ENCODE measurements at places on chromosomes 16 and 17. TPM values are rescaled to one million over a fixed set of nuclear protein-coding genes. Genes with fewer than 3 reads are reported as not detected.

Gene NUPR1
- 67.9 TPM for total RNA-seq

Gene SLC38A8
- 0.29 TPM for total RNA-seq

Gene RUNDC3A
- 2.1 TPM for total RNA-seq

GRCh38 chr17:526425-526824 lies 173.8 kb upstream of the RPH3AL start:
- DNase-seq = no peak

DNA sequence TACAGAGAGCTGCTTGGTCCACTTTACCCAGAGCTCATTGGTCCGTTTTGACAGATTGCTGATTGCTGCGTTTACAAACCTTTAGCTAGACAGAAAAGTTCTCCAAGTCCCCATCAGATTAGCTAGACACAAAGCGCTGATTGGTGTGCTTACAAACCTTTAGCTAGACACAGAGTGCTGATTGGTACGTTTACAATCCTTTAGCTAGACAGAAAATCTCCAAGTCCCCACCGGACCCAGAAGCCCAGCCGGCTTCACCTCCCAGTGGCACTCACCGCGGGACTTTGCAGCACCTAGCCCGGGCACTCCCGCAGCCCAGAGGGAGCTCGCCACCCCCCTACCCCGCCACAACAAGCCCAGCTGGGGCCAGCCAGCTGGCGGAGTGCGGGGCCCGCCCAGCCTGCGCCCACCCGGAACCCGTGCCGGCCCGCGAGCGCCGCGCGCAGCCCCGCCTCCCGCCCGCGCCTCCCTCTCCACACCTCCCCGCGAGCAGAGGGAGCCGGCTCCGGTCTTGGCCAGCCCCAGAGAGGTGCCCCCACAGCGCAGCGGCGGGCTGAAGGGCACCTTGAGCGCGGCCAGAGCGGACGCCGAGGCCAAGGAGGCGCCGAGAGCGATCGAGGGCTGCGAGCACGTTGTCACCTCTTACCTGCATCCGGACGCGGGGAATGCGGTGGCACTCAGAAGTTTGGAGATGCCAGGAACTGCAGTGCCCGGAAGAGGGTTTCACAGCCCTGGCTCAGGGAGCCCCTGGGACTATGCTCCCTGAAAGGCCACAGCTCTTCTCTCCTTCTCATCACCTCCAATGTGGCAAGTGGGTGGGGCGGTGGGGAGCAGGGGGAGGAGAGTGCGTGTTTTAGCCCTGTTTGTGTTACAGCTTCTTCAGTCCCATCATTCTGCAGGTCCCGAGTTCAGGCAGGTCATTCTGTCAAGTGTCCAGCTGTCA lies 1504.5 kb downstream of the CDH11 start:
- no peak for DNase-seq

GRCh38 chr17:41917679-41918313 lies 955 bp downstream of the ACLY start:
- DNase-seq = peak; percentile 90

DNA sequence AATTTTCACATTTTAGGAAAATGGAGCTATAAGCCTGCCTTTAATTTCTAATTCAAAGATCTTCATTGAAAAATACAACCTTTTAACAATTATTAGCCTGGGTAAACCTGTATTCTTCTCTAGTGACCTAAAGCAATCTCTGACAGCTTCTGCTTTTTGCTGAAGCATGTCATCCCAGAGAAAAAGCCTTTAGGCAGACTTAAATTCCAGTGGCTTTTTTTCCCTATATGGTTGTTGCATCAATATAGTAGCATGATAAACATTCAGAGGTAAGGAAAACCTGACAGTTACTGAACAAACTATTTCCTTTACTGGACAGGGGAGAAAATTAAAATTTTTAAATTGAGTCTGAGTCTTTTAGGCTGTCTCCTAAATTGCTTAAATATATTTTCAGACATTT lies 7.8 kb upstream of the EVI2A start:
- no peak for DNase-seq

GRCh38 chr17:2853283-2854142 lies 57.3 kb downstream of the RAP1GAP2 start:
- peak; percentile 76 for DNase-seq
